Amniotic stem cell (primary cell): ENCODE measurements at places on chromosomes 12 and 14.

DNA sequence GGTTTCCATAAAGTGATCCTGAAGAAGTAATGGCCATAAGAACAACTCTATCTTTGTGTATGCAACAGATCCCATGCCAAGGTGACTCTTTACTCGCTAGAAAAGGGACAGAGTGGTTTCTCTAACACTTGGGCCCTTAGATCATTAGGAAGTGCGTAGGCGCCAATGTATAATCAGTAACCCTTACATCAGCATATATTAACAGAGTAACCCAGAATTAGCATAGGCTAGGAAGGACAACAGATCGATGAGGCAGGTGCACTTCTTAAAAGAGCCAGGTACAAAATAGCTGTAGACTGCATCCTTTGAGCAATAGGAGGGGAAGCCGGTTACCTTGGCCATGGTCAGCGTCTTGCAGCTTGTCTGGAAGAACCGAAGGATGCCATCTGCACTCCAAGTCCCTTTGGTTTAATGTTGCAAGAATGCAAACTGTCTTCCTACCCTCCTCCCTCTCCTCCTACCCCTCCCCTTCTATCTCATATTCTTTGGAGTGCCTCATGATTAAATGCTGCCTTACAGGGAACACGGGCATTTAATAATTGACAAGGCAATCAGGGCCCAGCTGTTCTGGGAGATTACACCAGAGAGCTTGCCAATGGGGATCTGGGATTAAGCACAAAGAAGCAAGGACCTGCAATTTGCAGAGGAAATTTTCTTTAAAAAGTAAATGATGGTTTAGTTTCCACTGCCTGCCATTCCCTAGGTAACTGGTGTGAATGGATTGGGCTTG lies 8.0 kb downstream of the GSG1 start:
- DNase-seq: no peak

DNA sequence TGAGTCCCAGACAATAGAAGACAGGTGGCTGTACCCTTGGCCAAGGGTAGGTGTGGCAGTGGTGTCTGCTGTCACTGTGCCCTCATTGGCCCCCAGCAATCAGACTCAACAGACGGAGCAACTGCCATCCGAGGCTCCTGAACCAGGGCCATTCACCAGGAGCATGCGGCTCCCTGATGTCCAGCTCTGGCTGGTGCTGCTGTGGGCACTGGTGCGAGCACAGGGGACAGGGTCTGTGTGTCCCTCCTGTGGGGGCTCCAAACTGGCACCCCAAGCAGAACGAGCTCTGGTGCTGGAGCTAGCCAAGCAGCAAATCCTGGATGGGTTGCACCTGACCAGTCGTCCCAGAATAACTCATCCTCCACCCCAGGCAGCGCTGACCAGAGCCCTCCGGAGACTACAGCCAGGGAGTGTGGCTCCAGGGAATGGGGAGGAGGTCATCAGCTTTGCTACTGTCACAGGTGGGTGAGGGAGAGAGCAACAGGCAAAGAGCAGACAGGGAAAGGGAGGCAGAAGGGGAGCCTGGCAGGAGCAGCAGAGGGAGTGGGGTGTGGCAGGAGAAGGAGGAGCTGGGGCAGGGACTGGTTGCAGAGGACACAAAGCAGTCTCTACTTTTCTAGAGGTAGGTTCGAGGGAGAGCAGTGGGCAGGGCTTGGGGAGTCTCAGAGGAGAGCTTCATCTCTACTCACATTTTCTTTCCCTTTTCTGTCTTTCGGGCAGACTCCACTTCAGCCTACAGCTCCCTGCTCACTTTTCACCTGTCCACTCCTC lies 452 bp downstream of the INHBE start:
- DNase-seq: no peak

DNA sequence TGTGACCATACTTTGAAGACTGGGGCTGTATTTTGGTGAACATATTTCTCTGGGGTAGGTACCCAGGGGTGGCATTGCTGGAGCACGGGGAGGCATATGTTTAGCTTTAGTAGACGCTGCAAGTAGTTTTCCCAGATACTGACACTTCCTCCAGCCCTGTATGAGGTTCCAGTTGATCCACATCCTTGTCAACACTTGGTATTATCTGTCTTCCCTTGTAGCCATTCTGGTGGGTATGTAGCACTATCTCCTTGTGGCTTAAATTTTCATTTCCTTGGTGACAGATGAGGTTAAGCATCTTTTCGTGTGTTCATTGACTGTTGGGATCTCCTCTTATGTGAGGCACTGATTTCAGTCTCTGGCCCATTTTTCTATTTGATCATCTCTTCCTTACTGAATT lies 179.1 kb downstream of the PHETA1 start:
- DNase-seq: no peak

DNA sequence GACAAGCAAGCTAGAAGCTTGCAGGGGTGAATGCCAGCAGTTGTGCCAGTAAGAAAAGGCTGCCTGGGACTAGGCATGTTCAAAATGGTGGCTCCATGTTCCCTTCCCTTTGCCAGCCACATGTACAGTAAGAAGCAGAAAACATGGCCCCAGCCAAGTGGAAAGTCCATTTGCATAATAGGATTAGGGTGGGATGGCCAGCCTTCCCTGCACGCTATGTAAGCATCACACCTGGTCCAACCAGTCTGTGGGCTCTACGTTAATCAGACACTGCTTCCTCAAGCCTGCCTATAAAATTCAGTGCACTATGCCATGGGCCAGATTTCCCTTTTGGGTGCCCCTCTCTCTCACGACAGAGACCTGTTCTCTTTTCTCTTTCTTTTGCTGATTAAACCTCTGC lies 288.4 kb downstream of the GXYLT1 start:
- no peak for DNase-seq

GRCh38 chr12:93978553-93978952 lies 169.8 kb upstream of the PLXNC1 start:
- DNase-seq: no peak

- DNase-seq: no peak
Measured at GRCh38 chr12:107749083-107749482, 11.9 kb downstream of the PRDM4 start.

DNA sequence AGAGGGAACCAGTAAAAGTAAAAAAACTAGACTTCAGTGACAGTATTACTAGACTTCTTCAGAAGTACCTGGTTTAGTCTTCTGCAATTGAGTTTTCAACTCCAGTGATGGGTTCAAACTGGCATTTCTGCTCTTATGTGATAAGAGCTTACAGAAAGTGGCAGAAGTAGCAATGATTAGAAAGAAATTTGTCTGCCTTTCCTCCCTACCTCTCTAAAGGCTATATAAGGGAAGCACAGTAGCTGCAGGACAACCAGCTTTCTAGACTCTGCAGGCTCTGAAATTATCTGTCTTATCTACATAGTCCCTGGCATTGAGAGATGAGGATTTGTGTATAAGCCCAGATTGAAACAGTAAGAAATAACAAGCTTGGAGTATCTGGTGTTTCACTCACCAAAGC lies 107.5 kb downstream of the DAAM1 start:
- DNase-seq: no peak

GRCh38 chr12:29223426-29223825 lies 74.3 kb downstream of the FAR2 start:
- no peak for DNase-seq

- peak; percentile 38 for DNase-seq
Measured at GRCh38 chr12:57093415-57094207, 4.7 kb downstream of the NAB2 start.

DNA sequence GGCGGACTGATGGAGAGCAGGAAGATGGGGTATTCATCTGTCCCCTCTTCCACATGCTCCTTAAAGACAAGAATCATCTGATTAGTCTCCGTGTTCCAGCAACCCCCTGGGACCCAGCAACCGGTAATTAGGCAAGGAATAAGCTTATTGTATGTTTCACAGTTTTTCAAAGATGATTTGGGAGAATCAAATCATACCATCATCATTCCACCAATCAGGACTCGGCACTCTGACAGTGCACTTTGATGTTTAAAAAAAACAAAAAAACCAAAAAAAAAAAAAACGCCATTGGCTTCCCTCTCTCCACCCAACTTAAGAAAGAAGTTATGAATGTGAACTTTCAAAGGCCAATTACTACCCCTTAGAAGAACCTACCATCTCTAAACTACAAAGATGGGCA lies 1.3 kb upstream of the DYNC1H1 start:
- no peak for DNase-seq

DNA sequence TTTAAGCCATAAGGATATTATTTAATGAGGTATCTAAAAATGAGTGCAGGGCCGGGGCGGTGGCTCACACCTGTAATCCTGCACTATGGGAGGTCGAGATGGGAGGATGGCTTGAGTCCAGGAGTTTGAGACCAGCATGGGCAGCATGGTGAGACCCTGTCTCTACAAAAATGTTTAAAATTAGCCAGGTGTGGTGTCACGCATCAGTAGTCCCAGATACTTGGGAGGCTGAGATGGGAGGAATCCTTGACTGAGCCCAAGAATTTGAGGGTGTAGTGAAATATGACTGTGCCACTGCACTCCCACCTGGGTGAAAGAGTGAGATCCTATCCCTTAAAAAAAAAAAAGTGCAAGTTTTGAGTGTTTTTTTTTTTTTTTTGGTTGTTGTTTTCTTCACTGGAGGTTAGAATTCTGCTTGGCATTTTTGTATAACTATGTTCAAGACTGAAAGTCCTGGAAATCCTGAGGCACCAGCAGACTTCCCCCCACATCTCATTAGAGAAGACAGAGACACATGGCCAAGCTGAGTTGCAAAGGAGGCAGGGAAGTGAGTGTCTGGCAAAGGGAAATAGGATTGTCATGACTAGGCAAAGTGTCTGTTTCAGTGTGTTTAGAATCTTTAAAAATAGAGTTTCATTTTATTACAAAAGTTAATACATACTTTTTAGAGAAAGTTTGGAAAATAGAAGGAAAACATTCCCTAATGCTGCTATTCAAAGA lies 53.5 kb upstream of the DUSP6 start:
- no peak for DNase-seq

DNA sequence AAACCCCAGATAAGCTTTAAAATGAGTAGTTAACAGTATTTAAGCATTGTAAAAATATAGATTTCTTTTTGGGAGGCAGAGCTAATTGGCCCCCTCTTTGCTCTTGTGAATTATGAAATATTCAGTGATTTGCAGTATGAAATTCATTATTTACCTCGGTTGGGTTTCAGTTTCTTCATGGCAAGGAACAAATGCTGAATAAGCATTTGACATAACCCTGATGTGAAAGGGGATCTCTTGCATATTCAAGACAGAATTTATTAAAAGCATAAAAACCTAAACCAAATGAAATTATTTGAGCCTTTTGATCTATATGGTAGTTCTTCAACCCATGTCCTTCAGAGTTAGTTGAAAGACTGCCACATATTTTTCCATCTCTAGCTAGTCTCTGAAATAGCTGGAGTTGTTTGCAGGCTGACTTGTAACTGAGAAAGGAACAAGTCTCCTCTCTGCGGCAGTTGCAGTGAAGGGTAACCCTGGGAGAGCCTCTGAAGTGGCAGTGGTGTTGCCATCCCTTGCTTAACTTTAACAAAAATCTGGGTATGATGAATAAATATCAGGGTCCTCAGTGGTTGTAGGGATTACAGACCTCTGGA lies 690 bp downstream of the AKAP6 start:
- no peak for DNase-seq

GRCh38 chr12:131100031-131100674 lies 146.4 kb downstream of the ADGRD1 start:
- DNase-seq: no peak

DNA sequence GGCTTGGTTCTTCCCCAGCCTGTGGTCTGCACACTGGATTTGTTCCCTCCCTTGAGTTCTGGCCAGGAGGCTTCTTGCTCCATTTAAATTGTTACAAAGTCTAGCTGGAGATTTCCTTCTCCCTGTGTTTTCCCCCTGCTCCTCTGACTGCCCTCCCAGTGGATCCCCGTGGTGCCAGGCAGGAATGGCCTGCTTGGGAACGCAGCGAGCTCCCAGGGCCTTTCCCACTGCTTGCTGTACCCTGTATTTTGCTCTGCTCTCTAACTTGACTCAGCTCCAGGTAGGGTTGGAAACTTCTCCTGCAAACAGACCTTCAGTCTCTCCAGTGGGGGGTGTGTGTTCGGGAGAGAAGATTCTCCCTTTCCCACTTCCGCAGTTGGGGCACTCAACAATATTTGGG lies 349.2 kb upstream of the FBXO33 start:
- no peak for DNase-seq

- no peak for DNase-seq
Measured at GRCh38 chr14:24395609-24396582, 2.9 kb upstream of the NYNRIN start.

DNA sequence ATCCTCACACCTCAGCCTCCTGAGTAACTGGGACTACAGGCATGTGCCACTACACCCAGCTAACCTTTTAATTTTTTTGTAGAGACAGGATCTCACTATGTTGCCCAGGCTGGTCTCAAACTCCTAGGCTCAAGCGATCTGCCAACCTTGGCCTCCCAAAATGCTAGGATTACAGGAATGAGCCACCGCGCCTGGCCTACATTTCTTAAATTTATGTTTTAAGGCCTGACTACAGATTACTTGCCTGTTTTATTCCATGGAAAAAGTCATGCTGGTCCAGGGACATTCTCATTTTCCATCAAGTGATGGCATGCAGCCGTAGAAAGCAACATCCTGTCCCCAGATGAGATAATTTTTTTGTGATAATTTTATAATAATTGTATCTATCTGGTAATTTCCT lies 6.1 kb downstream of the CD9 start:
- DNase-seq: no peak

DNA sequence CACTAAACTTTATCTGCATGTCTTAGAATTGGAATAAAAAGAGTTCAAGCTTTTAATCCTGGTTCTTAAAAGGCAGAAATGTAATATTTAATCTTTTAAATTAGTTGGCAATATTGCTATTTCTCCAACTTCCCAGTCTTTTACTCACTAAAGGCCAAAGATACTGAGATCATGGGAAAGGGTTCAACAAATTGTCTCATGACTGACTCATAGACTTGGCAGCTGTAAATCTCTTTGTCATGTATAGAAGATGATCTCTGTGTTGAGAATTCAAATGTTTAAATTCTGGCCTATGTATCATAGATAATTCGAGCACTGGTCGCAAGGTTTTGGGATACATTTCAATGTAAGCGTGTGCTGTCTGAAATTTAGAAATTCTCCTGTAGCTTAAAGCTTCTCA lies 40.1 kb upstream of the STRAP start:
- DNase-seq: no peak

- no peak for DNase-seq
Measured at GRCh38 chr14:105142651-105143450, 25.7 kb downstream of the JAG2 start.

DNA sequence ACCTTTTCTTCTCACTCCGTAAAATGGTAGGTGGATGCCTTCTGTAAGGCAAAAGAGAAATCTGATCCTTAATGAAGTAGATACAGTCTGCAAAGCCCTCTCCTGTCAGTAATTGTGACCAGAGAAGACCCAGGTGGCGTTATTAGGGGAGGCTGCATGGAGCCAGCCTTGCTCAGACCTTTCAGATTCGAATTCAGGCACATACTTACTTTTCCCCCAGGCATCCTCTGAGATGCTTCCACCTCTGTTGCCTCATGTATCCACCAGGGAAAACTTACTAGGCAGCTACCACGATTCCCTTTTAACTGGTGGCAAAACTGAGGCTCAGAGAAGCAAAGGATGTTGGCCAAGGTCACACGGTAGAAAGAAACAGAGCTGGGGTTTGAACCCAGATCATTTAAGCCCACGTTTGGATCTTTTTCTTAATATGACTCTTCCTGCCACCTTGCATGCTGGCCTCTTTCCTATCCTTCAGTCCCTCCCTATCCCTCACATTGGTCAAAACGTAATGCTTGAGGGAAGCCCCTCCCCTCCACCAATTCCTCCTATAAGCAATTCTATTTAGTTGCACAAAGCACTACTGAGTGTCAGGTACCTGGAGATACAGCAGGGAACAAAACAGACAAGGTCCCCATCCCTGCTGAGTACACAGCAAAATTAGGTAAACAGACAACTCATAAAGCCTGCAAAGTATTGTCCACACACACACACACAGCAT lies 179.4 kb downstream of the KSR2 start:
- DNase-seq: no peak

GRCh38 chr12:21607701-21608100 lies 3.1 kb upstream of the GYS2 start:
- DNase-seq: no peak
